ENCODE measurements at places on chromosomes 13 and 19.

- DNase-seq: no peak
Observed at GRCh38 chr13:38766799-38767198, 79.9 kb downstream of the FREM2 start.

DNA sequence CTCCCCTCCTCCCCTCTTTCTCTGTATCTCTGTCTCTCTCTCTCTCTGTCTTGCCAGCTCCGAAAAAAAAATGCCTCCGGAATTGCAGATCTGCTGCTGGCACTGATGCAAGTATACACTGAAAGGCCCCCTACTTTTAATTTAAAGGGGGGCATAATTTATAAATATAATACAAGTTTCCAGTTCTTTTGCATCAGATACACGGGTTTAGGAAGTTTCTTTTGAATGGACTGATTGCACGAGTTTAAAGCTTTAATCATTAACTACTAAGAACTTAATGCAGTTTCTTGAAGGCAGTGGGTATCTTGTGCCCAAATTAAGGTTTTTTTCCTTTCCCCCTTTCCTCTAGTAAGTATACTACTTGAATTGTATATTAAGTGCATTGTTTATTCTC lies 1.4 kb downstream of the FGF9 start:
- no peak for DNase-seq

DNA sequence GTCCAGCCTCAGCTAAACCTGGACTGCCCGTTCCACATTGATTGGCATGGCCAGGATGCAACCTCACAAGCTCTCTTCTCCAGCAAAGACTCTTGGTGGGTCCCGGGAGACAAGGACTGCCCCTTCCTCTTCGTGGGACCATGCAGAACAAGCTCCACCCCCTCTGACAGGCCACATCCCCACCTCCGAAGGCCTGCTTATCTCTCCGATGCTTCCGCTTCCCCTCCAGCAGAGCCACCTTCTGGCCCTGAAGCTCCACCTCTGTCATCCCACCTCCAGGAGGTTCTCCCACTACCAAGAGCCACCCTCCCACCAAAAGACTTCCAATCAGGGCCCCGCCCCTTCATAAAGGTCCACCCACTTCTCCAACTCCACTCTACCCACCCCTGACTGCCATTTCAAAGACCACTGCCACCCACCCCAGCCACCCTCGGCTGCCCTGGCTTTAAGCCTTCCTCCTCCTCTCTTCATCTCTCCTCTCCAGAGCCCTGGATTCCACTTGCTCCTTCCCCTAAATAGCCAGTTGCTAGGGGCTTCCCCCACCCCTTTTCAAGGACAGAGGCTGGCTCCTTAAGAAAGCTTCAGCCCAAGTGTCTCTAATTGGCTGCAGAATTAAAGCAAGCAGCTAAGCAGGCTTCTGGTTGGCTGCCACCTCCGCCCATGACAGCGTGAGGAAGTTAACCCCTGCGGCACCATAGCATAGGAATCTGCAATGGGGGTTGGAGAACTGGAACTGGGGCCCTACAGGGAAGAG lies 9.9 kb downstream of the LRFN1 start:
- DNase-seq: no peak

- no peak for DNase-seq
Observed at GRCh38 chr13:32878163-32878562, 138.1 kb upstream of the KL start.

GRCh38 chr19:34365463-34366401 lies 736 bp downstream of the GPI start:
- DNase-seq: peak; percentile 28

DNA sequence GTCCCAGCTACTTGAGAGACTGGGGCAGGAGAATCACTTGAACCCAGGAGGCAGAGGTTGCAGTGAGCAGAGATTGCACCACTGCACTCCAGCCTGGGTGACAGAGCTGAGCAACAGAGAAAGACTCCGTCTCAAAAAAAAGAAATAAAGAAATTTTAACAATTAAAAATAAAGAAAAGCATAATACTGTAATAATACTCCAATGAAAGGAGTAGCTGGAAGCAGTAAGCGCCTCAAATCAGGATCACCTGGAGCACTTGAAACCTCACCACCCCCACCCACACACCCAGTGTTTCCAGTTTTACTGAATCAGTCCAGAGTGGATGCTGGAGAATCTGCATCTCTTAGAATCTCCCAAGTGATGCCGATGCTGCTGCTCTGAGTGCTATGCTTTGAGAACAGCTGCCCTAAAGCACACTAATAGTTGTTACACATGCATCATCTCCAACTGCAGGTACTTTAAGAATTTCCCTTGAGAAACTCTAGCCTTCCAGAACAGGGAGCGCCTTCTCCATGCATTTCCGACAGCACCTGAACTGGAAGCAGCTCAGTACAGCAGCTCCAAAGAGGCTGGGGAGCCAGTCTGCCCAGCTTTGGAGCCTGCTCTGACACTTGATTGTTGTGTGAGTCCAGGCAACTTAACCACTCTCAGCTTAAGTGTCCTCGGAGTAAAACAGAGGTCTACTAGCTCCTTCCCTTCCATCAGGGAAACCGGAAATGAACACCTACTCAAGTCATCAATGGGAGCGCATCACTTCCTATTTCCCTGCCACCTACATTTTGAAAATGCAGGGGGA lies 2.9 kb downstream of the ABCC4 start:
- no peak for DNase-seq

- no peak for DNase-seq
Observed at GRCh38 chr19:3227054-3227626, 2.7 kb downstream of the CELF5 start.

- no peak for DNase-seq
Observed at GRCh38 chr13:46232281-46232680, 20.6 kb downstream of the LRRC63 start.

DNA sequence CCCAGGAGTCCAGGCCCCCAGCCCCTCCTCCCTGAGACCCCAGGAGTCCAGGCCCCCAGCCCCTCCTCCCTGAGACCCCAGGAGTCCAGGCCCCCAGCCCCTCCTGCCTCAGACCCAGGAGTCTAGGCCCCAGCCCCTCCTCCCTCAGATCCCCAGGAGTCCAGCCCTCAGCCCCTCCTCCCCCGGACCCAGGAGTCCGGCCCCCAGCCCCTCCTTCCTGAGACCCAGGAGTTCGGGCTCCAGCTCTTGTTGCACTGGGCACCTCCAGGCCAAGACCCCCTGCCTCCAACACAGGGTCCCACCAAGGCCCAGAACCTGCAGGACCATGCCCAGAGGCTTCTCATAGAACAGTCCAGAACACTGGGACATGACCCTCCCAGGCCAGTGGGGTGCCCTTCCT lies 3.8 kb downstream of the ERCC1 start:
- DNase-seq: no peak

DNA sequence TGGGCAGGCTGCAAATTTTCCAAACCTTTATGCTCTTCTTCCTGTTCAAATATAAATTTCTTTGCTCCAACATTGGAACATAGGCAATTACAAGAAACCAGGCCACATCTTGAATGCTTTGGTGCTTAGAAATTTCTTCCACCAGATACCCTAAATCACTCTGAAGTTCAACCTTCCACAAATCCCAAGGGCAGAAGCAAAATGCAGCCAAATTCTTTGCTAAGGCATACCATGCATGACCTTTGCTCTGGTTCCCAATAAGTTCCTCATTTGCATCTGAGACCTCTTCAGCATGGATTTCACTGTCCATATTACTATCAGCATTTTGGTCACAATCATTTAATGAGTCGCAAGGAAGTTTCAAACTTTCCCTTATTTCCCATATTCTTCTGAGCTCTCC lies 130.9 kb downstream of the DIAPH3 start:
- no peak for DNase-seq

DNA sequence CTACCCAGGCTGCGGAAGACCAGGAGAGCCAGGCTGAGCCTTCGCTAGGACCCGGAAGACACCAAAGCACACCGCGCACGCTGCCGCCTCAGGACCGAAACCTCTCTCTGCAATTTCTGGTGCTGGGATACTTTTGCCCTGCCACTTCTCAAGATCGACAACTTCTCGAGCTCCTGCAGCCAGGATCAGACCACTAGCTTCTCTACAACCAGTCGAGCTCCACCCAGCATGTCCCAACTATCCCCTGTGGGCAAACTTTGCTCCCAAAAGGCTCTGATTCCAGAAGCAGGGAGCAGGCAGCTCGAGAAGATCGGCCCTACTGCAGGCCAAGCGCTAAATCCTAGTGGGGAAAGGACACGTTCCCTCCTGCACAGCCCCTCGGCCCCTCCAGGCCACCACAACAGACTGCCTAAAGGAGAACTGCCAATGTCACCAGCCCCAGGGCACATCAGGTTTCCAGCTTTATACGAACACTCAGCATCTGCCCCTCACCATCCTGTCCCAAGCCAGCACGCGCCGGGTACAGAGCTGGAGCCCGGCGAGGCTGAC lies 979 bp downstream of the AKAP8 start:
- DNase-seq: peak; percentile 34

DNA sequence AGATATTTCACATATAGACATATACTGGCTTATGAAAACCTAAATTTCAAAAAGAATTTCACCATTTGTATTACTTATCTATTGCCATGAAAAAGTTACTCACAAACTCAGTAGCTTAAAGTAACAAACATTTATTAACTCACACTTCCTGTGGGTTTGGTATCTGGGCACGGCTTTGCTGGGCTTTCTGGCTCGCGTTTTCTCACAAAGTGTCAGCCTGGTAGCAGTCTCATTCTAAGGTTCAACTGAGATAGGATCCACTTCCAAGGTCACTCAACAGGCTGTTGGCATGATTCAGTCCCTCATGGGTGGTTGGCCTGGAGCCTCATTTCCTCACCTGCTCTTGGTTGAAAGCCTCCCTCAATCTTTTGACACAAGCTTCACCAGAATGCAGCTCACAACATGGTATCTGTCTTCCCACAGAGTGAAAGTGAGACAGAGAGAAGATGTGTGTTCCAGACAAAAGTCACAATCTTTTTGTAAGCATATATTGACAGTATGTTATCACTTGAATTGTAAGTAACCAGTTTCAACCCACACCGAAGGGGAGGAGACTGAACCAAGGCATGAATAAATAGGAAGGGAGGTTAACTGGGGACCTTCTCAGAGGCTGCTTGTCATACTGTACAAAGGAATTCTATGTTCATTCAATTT lies 1065.8 kb upstream of the SPRY2 start:
- DNase-seq: no peak

GRCh38 chr19:38152461-38153379 lies 71.3 kb downstream of the DPF1 start:
- no peak for DNase-seq

DNA sequence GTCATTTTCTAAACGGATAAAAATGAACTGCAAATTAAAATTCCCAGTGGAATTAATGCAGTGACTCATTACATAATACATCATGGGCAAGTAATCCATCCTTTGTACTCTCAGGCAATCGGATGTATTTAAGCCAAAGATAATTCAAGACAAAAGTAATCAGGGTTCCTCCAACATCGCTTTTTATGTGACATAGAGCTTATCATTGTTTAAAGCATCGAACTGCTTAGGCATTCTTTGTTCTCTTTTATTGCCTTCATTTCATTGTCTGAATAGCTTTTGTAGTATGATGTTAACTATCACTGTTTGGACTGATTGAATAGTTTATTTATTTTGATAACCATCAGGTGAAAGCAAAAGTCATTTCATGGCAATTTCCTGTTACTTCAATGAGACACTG lies 209.4 kb downstream of the ITGBL1 start:
- no peak for DNase-seq

GRCh38 chr13:27965343-27965739 lies 3.8 kb downstream of the CDX2 start:
- DNase-seq: no peak

- peak; percentile 75 for DNase-seq
Observed at GRCh38 chr19:34096020-34096915, 76.0 kb upstream of the LSM14A start.

DNA sequence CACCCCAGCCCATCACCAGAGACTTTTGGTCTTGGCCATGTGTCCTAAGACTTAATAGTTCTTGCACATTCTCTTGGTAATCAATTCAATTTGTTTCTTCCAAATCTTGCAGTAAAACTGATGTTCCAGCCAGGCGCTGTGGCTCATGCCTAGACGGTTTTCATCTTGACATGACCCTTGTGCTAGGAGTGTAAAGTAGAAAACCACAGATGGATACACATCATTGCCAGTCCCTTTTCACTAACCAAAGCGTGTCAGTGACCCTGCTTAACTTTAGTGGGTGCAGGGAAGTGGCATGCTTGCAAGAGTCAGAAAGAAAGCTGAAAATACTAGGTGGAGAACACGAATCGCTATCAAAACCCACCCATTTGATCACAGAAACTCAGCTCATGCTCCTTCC lies 18.0 kb upstream of the CD70 start:
- DNase-seq: no peak

DNA sequence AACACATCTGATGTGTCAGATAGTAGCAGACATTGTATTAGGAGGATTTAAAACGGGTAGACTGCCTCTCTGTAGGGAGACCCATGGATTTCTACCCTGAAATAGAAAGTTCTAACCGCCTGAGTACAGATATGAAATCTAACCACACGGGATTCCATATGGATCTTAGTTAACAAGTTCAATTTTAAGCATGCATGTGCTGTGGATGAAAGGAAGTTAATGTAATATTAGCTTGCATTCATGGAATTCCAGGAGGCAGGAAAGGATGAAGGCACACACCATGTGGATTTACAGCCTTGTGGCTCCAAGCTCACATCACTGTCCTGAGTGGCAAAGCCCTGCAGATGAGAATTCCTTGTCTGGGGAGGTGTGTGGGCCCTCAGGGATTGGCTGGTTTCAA lies 120.6 kb upstream of the IRS2 start:
- no peak for DNase-seq

All from left kidney (tissue), 8 donors.